ENCODE measurements at places on chromosomes 6 and 20.

GRCh38 chr20:9144643-9145042, 75.8 kb downstream of the PLCB4 start:
- no peak for DNase-seq

GRCh38 chr6:116463301-116463700, 2.1 kb downstream of the CALHM6 start:
- DNase-seq, result no peak

GRCh38 chr6:29708432-29709179, 14.6 kb upstream of the HLA-F start:
- DNase-seq, result no peak

DNA sequence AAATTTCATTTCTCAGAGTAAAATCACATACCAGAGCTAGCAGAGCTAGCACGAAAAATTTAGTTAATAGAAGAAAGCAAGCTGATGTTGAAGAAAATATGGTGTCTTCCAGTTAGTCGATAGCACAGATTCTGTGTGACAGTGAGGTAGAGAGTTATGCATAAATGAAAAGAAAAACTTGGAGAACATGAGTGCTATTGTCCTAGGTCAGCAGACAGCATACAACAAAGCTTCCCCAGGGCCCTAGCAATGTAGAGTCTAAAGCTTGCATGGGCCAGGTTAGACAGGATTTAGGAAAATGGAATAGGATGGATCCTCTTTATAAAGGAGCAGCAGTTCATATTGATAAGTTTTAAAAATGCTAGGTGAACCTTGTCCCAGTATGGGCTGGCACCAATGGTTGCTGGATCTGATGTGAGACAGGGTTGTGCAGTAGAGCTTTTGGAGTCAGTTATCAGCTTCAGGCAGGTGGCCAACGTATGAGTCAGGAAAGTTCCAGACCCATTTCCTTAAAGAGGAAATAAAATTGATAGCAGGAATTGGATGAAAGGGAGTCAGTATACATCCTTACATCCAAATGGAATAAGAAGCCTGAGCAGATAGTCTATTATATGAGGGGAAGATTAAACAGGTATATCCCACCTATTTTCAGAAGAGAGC, 277.2 kb downstream of the FRK start:
- DNase-seq, result no peak

- DNase-seq, result no peak
Observed at GRCh38 chr6:37584654-37585522, 85.2 kb upstream of the CCDC167 start.

GRCh38 chr20:11117808-11118528, 444.2 kb upstream of the JAG1 start:
- no peak for DNase-seq

GRCh38 chr6:122962000-122962624, 33.9 kb upstream of the CLVS2 start:
- DNase-seq, result no peak

- DNase-seq, result no peak
Observed at GRCh38 chr20:47174456-47175243, 181.8 kb downstream of the ZMYND8 start.

- DNase-seq, result peak; percentile 7
Observed at GRCh38 chr6:20402342-20403069, 827 bp downstream of the E2F3 start.

GRCh38 chr6:166418691-166419143, 36.0 kb upstream of the MPC1 start:
- DNase-seq, result no peak

GRCh38 chr20:31933698-31934097, 18.1 kb downstream of the PDRG1 start:
- no peak for DNase-seq

GRCh38 chr20:39433466-39433865, 471.3 kb downstream of the DHX35 start:
- DNase-seq, result no peak

DNA sequence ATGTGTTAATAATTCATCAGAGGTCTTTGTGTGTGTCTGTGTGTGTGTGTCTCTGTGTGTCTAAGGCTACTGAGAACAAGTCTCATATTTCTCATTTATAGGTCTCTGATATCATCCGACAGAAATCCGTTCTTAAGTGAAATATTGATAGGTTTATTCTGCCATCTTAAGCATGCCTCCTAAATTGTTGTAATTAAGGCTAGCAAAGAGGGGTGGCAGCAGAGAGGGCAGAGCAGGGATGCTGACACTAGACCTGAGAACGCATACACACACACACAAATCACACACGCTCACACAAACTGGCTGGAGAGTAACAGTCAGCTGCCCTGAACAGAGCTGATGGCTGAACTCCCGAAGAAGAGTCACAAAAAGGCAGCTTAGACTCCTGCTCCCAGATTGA, 84.9 kb upstream of the LRFN2 start:
- no peak for DNase-seq
